GM12878 (cell line): ENCODE measurements at places on chromosomes 5 and 9.

DNA sequence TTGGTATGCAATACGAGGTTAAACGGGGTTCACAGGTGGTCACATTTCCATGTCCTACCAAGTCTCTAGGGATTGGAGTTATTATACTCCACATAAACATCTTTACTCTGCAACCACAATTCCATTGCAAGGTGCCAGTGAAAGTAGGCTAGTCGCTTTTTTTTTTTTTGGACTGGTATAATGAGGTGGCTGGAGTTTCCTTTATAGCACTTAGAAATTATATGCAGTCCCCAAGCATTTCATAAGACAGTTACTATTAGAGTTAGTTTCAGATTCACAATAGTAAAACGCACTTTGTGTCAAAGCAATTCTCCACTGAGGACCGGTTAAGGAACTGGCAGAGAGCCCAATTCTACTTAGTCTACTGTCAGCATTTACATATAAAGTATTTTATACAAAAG is 1.4 kb downstream of the MEF2C start:
- DNase-seq: no peak

- DNase-seq: no peak
Measured at GRCh38 chr5:7869474-7870136, 657 bp downstream of the MTRR start.

- DNase-seq: no peak
Measured at GRCh38 chr9:108919517-108919916, 14.4 kb downstream of the ELP1 start.

- DNase-seq: no peak
Measured at GRCh38 chr9:28136113-28136512, 562.8 kb upstream of the C9orf72 start.

GRCh38 chr5:151255621-151256286 is 2.8 kb downstream of the GM2A start:
- peak; percentile 78 for DNase-seq

- no peak for DNase-seq
Measured at GRCh38 chr5:127447827-127448226, 69.6 kb upstream of the PRRC1 start.

DNA sequence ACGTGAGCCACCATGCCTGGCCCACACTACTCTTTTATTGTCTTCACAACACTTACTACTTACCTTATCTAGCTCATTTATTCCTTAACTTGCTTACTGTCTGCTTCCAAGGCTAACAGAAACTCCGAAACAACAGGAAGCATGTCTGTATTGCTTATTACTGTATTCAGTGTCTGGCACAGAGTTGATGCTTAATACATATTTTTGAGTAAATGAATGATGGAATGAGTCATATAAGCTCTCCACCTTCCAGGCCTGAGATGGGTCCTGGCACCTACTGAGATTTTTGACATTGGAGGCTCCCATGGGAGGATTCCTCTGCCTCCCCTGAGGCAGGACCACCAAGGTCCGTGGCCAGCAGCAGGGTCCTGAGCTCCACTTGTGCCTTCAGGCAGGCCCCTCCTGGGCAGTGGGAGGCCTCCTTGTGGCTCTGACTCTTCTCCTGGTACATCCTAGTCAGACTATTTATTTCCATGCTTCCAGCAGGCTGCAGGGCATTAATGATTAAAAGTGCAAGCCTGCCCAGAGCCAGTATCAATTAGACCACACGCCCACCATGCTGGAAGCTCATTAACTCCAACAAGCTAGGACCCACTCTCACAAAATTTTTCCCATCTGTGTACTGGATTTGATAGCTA is 76.5 kb upstream of the CTNNA1 start:
- no peak for DNase-seq

DNA sequence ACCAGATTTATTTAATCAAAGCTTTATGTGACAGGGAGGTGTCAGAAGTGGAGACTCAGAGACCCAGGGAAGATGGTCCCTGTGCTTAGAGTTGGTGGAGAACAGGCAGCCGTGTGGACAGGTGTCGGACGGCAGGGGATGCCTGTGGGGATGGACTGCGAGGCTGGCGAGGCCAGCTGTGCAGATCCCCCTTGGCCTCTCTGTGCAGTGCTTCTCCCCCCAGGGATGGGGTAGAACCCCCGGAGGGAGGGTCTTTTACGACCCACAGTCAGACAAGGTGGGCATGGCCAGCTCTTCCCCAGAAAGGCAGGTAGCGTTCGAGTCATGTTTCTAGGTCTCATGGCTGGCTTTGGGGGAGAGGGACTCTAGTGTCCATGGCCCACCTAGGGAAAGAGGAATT is 4.7 kb upstream of the SLC2A6 start:
- no peak for DNase-seq

GRCh38 chr9:3675946-3676345 is 150.1 kb upstream of the RFX3 start:
- no peak for DNase-seq

GRCh38 chr9:114914139-114914538 is 16.3 kb downstream of the TNFSF8 start:
- DNase-seq: no peak

- no peak for DNase-seq
Measured at GRCh38 chr5:84535281-84535680, 150.6 kb upstream of the EDIL3 start.

DNA sequence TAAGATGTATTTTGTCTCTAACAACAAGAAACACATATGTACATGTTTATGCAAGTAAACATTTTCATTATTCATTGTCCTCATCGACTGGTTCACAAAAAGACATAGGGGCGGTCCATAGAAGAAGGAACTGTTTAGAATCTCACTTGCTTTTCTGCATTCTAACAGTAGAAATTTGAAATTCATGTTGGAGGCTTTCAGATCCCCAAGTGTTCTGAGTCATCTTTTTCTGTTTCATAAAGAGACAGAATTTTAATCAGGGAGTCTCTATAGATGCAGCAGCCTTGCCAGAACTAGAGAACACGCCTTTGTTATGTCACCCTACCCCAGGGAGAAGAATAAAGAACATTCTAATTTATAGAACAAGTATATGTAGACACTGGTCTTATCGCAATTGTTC is 324.3 kb downstream of the GABRG2 start:
- no peak for DNase-seq

GRCh38 chr5:10624206-10624605 is 60.3 kb downstream of the ANKRD33B start:
- no peak for DNase-seq

GRCh38 chr5:164336906-164337305 is 831.5 kb downstream of the MAT2B start:
- no peak for DNase-seq

- peak; percentile 12 for DNase-seq
Measured at GRCh38 chr9:89919171-89919681, 314.4 kb downstream of the GADD45G start.

DNA sequence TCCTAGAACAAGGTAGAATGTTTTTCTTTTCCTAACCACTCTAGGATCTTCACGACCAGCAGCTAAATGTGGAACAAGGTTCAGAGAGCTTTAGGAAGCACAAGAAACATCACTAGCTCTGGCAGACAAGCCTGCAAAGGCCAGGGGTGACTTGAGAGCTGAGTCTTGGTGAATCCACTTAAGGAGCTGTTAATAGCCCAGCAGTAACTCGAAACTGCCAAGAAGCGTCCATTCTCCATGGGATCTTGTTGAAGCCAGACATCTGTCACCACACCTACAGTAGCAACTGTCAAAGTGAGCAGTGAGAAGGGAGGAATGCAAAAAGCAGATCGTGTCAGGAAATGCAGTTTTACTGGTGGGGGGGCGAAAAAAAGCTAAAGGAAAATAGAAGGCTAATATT is 87.2 kb downstream of the ATPSCKMT start:
- DNase-seq: no peak

DNA sequence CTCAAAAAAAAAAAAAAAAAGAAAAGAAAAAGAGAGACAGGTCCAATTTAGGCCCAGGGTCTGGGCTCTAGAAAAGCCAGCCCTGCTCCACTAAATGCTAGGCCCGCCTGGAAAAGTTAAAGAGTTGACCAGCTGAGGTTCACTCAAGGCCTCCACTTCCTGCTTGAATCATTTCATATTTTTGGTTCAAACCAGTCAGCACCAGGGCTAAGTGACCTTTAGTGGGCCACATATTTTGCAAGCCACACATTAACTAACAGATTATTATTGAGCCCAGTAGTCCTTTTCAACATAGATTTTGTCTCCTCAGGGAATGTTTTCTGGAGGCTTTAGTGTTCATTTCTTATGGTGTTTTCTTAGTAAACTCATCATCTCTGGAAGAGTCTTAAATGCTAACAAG is 156.6 kb downstream of the TLR4 start:
- DNase-seq: no peak

DNA sequence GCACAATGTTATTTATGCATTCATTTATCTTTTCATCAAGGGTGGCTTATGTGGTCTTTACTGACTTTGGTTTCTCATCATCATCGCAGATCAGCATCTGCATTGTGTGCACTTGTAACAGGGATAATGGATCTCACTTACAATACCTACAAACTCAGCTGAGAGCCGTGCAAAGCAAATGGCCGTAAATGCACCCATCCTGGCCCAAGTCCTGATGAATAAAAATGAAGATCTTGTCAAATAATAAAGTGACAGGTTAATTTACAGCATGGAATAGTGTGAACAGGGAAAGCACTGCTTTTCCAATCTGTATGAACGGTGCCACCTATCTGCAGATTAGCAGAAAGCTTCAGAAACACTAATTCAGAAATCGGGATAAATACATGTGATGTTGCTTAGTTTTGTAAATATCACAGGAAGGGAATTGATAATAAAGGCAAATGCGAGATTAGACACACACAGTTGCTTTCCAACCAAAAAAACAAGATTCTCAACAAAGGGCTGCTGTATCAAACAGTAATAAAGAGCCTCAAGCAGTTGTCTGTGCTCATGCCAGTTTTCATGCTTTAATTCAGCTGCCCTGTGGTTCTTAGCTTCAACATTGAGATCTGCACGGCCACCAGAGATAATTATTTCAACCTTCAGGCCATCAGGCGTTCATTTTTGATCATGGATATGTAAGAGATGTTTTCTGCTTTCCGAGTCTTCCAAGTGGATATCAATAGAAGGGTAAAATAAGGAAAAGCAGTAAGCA is 153.4 kb upstream of the POU5F2 start:
- no peak for DNase-seq

DNA sequence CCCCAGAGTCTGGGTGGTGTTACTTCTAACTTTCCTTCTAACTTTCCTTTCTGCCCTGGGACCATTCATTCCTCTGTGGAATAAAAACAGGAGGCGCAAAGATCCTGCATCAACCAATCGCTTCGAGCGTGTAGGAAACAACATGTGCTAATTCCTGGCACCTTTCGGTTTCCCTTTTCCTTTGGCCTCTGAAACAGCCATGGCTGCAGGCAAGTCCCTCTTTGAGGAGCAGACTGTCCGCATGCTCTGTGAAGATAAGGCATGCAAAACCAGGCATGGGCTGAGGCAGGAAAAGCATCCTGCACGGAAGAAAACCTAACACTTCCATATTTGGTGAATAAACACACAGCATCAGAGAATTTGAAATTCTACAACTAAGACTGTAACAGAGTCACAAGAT is 128.3 kb downstream of the HSD17B3 start:
- DNase-seq: no peak

GRCh38 chr5:172772112-172772906 is 1.3 kb upstream of the DUSP1 start:
- no peak for DNase-seq

GRCh38 chr5:107319901-107320300 is 350.8 kb downstream of the EFNA5 start:
- no peak for DNase-seq

GRCh38 chr9:99905833-99906402 is 536 bp upstream of the STX17 start:
- no peak for DNase-seq

- no peak for DNase-seq
Measured at GRCh38 chr5:156450778-156451177, 123.8 kb downstream of the SGCD start.

DNA sequence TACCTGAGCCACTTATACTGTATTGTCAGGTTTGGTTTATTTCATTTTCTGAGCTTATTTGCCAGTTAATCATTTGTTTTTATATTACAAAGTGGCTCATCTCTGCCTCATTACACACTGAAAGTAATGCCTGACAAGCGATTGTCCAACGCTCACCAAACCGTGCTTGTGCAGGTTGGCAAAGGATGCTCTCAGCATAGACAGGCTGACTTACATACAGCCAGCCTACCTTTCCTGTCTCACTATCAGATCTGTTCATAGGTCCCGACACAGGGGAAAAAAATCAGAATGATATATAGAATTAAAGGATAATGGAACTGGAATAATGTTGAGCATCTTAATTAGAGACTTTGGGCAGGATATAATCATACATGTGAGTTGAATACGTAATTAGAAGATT is 739.7 kb upstream of the RIOK2 start:
- DNase-seq: no peak

GRCh38 chr5:98330871-98331270 is 442.6 kb upstream of the RGMB start:
- DNase-seq: no peak

GRCh38 chr9:136339173-136339957 is 12.0 kb downstream of the GPSM1 start:
- no peak for DNase-seq

- no peak for DNase-seq
Measured at GRCh38 chr9:113885183-113886025, 9.3 kb downstream of the ZNF618 start.

- DNase-seq: no peak
Measured at GRCh38 chr9:133715295-133715865, 22.8 kb downstream of the SARDH start.

GRCh38 chr9:136947028-136947891 is 2.2 kb downstream of the C8G start:
- no peak for DNase-seq

- no peak for DNase-seq
Measured at GRCh38 chr5:120794121-120794520, 330.0 kb downstream of the PRR16 start.

GRCh38 chr9:108323615-108324014 is 532.2 kb downstream of the ACTL7B start:
- DNase-seq: no peak

GRCh38 chr5:66877843-66878242 is 281.6 kb downstream of the MAST4 start:
- DNase-seq: no peak

GRCh38 chr5:150113047-150113744 is 26.8 kb upstream of the CSF1R start:
- no peak for DNase-seq

GRCh38 chr5:176606032-176606431 is 3.9 kb downstream of the GPRIN1 start:
- no peak for DNase-seq

- no peak for DNase-seq
Measured at GRCh38 chr5:179462040-179462439, 88.3 kb upstream of the RUFY1 start.

DNA sequence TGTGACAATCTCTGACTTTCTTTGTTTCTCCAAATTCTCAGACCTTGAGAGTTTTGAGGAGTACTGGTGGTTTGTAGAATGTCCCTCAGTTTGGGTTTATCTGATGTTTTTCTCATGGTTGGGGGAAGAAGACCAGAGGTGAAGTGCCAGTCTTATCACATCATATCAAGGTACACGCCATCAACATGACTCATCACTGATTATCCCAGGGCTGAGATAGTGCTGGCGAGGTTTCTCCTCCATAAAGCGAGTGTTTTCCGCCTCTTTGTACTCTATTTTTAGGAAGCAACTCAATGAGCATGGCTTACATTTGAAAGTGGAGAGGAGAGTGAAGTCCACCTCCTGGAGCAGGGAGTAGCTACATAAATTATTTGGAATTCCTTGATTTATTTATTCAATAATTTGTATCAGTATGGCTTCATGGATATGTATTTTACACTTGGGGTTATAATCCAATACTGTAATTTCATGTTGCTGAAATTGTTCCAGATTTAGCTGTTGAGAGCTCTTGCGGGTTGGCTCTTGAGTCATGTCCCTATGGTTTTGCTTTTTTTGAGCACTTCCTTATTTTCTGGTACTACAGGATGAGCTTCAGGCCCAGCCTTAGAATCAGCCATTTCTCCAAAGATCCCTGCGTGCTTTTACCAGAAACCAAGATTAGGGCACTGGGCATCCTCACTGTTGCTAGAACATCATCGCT is 23.9 kb downstream of the DCANP1 start:
- no peak for DNase-seq
